ENCODE measurements at places on chromosomes 1 and 21.

- peaks cover 16% of the 10 kb centered on the region for H3K4me1 ChIP-seq
- no peak overlapping the region for H3K4me3 ChIP-seq
- no peak overlapping the region for H3K27ac ChIP-seq
- peak; percentile 82 for DNase-seq
Observed at GRCh38 chr21:45405271-45405818, 380 bp downstream of the COL18A1 start.

DNA sequence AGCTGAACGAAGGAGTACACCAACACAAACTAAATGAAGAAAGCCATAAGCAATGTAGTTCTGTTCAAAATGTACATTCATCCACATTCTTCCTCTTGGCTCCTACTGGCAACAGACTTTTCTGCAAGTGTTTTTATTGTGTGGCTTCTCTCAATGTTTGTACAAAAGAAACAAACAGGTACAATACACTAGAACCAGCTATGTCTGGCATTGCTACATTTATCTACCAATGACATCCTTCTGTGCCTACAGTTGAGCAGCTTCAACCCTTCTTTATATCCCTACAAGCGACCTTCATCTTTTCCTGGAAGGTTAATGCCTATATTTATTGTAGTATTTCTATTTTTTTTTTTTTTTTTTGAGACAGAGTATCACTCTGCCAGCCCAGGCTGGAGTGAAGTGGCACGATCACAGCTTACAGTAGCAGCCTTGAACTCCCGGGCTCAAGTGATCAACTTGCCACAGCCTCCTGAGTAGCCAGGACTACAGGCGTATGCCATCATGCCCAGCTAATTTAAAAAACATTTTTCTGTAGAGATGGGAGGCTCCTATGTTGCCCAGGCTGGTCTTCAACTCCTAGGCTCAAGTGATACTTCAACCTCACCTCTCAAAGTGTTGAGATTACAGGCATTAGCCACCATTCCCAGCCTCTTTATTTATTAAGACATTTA, 89.3 kb downstream of the ASH1L start:
- DNase-seq, result no peak
- H3K27ac ChIP-seq, result no peak overlapping the region
- no peaks in the 10 kb centered on the region for H3K4me1 ChIP-seq

DNA sequence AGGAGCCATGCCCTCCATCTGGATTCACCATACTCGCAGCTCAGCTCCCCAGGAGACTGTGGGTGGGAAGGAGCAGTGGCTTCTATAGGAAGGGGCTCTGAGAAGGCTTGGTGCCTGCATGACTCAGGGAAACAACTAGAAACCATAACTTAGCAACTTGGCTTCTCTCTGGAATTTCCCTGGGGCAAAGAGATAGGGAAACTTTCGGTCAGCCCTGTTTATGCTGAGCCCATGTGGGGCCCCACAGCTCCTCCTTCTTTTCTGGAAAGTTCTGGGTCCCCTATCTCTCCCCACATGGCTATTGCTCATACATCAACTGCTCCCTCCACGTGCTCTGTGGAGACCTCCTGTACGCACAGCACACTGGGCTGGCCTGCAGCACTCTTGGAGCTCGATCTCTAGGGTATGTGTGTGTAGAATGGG, 39.3 kb downstream of the PLEKHA6 start:
- no peak for DNase-seq
- no peaks in the 10 kb centered on the region for H3K27me3 ChIP-seq
- H3K27ac ChIP-seq, result no peak overlapping the region
- no peaks in the 10 kb centered on the region for H3K36me3 ChIP-seq

- no peaks in the 10 kb centered on the region for H3K36me3 ChIP-seq
- no peaks in the 10 kb centered on the region for H3K27me3 ChIP-seq
- H3K4me3 ChIP-seq, result no peak overlapping the region
- no peaks in the 10 kb centered on the region for H3K4me1 ChIP-seq
- no peak for DNase-seq
- no peak overlapping the region for H3K27ac ChIP-seq
Observed at GRCh38 chr1:15000030-15000429, 153.5 kb upstream of the TMEM51 start.

DNA sequence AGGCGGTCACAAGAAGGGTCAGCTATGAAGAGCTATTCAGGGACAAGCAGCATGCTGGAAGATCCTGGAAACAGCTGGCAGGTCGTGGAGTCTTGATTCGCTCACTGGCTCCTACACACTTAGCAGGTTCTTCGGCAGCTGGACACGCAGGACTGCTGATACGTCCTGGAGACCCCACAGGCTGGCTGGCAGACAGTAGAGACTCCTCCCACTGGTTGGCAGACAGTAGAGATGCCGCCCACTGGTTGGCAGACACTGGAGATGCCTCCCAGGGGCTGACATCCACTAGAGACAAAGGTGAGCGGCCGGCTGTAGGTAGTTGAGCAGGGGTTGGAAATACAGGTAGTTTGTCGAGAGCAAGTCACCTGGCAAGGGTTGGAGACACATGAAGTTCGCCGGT, 466 bp downstream of the KRTAP11-1 start:
- H3K36me3 ChIP-seq, result no peaks in the 10 kb centered on the region
- no peaks in the 10 kb centered on the region for H3K4me1 ChIP-seq
- DNase-seq, result no peak
- H3K27ac ChIP-seq, result no peak overlapping the region

DNA sequence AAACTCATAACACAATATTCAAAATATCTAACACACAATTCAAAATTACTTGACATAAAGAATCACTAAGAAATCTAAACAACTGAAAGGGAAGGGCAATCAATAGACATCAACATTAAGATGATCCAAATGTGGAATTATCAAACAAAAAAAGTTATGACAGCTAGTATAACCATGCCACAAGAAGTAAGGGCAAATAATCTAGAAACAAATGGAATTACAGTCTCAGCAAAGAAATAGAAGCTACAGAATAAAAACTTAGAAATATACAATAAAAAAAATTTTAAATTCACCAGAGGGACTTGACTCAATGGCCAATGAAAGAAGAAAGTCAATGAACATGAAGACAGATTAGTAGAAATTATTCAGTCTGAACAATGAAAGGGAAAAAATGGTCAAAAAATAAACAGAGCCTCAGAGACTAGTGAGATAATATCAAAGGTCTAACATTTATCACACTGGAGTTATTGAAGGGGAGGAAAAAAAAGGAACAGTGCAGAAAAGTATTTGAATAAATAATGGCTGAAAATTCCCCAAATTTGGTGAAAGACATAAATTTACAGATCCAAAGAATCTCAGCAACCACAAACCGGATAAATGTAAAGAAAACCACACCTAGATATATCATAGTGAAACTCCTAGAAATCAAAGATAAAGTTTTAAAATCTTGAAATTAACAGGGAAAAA, 41.8 kb downstream of the BARHL2 start:
- DNase-seq, result no peak
- H3K27ac ChIP-seq, result no peak overlapping the region
- H3K27me3 ChIP-seq, result no peaks in the 10 kb centered on the region
- no peaks in the 10 kb centered on the region for H3K4me1 ChIP-seq
- no peak overlapping the region for H3K4me3 ChIP-seq

- peak overlapping the region; percentile 86 for H3K27ac ChIP-seq
- no peaks in the 10 kb centered on the region for H3K27me3 ChIP-seq
- peaks cover 34% of the 10 kb centered on the region for H3K4me1 ChIP-seq
- H3K4me3 ChIP-seq, result peak overlapping the region; percentile 29
Observed at GRCh38 chr1:169144941-169145626, 38.6 kb downstream of the ATP1B1 start.

DNA sequence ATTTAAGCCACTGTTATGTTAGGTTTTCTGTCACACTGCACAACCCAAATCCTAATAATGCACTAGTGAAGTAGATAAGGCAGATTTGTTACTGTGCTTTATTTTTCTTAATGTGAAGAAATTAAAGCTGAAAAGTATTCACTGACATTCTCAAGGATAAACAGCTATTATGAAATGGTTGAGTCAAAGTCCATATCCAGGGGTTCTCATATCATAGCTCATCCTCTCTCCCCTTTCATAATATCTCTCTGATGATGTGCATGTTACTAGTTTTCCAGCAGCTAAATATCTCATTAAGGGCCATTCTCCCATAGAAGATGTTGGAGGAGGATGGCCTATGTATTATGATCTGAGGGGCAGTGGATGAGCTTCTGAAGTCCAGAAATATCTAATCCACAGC, 53.6 kb upstream of the CCDC190 start:
- no peak overlapping the region for H3K27ac ChIP-seq
- H3K4me1 ChIP-seq, result no peaks in the 10 kb centered on the region
- no peak for DNase-seq

GRCh38 chr1:22025368-22026155, 24.1 kb downstream of the CELA3A start:
- H3K4me1 ChIP-seq, result peaks cover 11% of the 10 kb centered on the region
- no peaks in the 10 kb centered on the region for H3K36me3 ChIP-seq
- no peaks in the 10 kb centered on the region for H3K27me3 ChIP-seq
- H3K4me3 ChIP-seq, result peak overlapping the region; percentile 99

DNA sequence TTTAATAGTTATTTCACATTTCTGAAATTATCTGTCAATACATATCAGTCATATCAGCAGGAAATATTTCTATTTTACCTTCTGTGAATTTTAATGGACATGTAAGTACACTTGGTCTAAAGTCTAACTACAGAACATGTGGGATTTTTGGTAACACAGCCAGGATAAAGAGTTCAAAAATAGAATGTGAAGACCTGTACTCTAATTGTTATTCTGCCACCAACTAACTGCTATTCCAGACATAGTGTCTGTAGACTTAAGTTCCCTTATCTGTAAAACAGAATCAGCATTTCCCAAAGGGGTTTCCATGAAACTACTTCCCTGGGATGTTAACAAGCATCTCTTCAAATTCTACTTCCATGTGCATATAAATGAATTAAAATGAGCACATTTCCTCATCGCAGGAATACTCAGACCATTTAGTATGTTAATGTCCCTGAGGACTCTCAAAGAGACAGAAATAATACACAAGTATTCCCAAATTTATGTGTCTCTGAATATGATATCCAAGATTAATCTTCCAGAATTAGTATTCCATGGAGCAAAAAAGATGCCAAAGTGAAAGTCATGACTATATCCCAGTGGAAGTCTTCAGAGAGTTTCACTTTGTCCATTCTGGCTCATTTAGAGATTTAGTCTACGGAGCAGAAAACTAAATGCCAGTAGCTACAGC, 325.6 kb downstream of the NEGR1 start:
- H3K4me3 ChIP-seq, result no peak overlapping the region
- no peaks in the 10 kb centered on the region for H3K4me1 ChIP-seq
- H3K36me3 ChIP-seq, result no peaks in the 10 kb centered on the region
- no peak overlapping the region for H3K27ac ChIP-seq
- DNase-seq, result no peak

GRCh38 chr1:214058076-214058475, 70.3 kb downstream of the PROX1 start:
- no peak overlapping the region for H3K27ac ChIP-seq
- peaks cover 1% of the 10 kb centered on the region for H3K4me1 ChIP-seq
- no peaks in the 10 kb centered on the region for H3K27me3 ChIP-seq
- no peak for DNase-seq
- no peaks in the 10 kb centered on the region for H3K36me3 ChIP-seq

DNA sequence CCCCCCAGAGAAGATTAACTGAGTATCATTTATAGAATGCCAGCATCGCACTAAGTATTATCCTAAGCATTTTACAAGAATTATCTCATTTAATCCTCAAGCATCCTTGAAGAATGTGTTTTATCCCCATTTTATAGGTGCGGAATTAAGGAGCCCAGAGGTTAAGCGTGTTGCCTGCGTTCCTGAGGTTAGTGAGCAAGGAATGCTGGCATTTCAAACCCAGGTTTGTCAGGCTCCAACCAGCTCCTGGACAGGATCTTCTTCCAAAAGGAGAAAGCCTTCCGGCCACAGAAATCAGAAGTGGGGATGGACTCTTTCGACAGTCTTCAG, 82.3 kb downstream of the SSBP3 start:
- no peak for DNase-seq
- peaks cover 15% of the 10 kb centered on the region for H3K4me1 ChIP-seq
- H3K27ac ChIP-seq, result peak overlapping the region; percentile 36
- no peak overlapping the region for H3K4me3 ChIP-seq
- H3K27me3 ChIP-seq, result no peaks in the 10 kb centered on the region

DNA sequence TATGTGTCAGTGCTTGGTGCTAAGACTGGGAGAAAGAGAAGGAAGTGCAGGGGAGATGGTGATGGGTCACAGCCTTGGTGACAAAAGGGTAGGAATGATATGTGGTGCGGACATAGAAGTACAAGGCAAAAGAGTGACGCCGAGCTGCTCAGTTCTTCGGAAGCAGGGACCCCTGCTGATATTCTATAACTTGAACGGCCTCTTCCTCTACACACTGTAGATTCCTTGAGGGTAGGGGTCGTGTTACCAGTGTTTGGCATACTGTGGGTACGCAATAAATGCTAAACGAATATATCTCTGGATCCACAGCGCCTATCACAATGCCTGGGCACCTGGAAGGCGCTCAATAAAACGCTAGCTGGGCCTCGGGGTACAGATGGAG, 488 bp downstream of the DBT start:
- H3K36me3 ChIP-seq, result no peaks in the 10 kb centered on the region
- H3K4me1 ChIP-seq, result peaks cover 17% of the 10 kb centered on the region
- no peaks in the 10 kb centered on the region for H3K27me3 ChIP-seq
- H3K27ac ChIP-seq, result peak overlapping the region; percentile 90

- H3K27me3 ChIP-seq, result no peaks in the 10 kb centered on the region
- no peaks in the 10 kb centered on the region for H3K36me3 ChIP-seq
- H3K4me1 ChIP-seq, result no peaks in the 10 kb centered on the region
- no peak for DNase-seq
- H3K4me3 ChIP-seq, result no peak overlapping the region
Observed at GRCh38 chr1:200452850-200453552, 43.2 kb upstream of the ZNF281 start.

DNA sequence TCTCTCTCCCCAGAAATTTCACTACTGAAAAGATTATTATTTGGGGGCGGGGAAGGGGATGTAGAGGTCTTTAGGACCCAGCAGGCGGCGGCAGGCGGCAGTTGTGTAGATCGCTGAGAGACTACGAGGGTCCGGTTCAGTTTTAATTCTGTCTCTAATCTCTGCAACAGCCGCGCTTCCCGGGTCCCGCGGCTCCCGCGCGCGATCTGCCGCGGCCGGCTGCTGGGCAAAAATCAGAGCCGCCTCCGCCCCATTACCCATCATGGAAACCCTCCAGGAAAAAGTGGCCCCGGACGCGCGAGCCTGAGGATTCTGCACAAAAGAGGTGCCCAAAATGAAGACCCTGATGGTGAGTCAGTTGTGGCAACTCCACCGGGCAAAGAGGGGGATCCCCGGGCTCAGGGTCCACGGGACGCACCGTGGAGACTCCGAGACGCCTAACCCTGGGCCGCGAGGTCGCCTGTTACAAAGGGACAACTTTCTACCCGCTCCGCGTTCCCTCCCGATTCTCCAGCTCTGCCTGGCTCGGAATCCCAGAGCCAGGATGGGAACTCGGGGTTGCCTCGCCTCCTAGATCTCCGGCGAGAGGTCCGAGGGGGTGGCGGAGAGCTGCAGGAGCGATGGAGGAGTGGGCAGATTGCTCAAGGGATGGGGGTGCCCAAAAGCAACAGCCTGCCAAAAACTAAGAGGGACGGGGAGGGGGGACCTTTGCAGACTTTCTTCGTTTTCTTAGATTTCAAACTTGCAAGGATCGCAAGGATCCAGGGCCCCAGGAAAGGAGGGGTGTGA, at the start of gene ST6GALNAC5:
Gene ST6GALNAC5 (plus strand): TSS at position 139 of the 789 bp plus-strand sequence.
- H3K4me1 ChIP-seq, result peaks cover 8% of the 10 kb centered on the region
- H3K27ac ChIP-seq, result no peak within 1 kb of the TSS
- no peaks in the 10 kb centered on the region for H3K36me3 ChIP-seq
